ENCODE measurements at places on chromosomes 11 and 22.

DNA sequence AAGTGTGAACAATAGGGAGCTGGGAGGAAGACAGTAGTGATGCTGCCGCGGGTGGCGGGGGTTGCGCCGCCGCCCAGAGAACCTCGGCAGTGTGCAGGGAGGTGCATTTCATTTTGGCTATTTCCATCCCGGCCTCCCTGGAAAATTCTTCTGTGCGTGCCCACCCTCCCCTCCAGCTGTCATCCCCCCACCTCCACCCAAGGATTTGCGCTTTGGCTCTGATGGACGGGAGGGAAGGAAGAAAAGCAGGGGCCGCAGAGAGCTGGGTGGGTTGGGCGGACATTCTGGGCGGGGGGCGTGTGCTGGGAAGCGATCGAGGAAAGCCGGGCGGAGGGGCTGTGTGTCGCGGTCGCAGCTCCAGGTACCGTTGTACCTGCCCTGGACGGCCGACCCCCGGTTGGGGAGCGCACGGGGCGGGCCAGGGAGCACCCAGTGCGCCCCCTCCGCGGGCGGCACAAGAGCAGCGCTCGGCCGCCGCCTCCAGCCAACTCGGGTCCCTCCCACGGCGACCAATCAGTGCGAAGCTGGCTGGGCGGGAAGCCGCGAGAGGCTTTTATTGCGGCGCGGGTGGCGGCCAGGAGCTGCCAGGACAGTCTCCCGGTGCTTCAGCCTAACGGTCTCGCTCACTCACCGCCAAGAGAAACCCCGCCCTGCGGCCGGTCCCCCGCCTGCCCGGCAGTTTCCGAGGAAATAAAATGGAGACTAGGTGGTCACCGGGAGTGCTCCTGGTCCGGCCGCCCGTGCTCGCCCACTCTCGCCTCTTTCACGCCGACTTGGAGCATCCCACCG lies 1.6 kb downstream of the NCAM1 start:
- no peak for DNase-seq

DNA sequence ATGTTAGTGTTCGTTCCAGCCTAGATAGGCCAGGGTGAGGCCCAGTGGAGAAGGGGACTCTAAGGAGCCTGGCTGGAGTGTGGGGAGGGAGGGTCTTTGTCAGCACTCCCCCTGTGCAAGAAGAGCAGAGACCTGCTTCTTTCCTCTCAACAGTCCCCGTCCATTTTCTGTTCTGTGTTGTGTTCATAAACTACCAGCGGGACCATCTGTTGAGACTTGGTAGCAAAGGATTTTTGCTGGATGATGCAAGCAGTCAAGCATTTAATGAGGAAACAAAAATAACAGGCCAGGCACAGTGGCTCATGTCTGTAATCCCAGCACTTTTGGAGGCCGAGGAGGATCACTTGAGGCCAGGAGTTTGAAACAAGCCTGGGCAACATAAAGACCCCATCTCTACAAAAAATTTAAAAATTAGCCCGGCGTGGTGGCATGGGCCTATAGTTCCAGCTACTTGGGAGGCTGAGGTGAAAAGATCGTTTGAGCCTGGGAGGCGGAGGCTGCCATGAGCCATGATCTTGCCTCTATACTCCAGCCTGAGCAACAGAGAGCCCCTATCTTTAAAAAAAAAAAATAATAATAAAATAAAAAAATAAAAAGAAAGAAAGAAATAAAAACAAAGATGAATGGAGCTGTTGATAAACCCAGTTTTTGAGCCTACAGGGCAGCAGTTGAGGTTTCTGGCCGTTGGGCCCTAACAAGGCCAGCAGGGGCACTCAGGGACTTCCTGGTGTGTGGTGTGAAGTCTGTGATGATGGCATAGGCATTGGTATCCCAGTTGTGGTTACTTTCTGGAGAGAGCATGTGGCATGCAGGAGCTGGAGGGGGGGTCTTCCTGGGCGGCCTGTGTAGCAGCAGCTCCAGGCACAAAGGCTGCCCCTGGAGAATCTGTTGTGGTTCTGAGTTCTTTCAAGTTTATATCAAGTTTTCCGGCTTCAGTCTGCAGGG lies 1.7 kb upstream of the TXNRD2 start:
- DNase-seq, result no peak

DNA sequence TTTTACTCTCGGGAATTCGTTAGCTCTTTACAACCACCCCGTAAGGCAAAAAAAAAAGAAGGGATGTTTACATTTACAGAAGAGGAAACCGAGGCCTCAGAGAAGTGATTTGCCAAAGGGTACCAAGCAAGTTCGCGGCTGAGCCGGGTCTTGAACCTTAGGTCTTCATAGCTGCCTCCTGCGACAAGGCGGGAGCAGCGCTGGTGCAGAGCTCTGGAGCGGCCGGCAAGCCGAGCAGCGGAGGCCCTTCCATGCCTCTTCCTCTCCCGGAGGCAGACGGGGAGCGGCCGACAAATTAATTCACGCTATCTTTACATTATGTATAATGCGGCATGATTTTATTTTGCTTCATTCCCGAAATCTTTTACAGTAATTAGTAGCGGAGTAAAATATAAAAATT lies 536.3 kb downstream of the INSC start:
- DNase-seq, result no peak

GRCh38 chr11:69950621-69951020 lies 127.5 kb upstream of the ANO1 start:
- no peak for DNase-seq

DNA sequence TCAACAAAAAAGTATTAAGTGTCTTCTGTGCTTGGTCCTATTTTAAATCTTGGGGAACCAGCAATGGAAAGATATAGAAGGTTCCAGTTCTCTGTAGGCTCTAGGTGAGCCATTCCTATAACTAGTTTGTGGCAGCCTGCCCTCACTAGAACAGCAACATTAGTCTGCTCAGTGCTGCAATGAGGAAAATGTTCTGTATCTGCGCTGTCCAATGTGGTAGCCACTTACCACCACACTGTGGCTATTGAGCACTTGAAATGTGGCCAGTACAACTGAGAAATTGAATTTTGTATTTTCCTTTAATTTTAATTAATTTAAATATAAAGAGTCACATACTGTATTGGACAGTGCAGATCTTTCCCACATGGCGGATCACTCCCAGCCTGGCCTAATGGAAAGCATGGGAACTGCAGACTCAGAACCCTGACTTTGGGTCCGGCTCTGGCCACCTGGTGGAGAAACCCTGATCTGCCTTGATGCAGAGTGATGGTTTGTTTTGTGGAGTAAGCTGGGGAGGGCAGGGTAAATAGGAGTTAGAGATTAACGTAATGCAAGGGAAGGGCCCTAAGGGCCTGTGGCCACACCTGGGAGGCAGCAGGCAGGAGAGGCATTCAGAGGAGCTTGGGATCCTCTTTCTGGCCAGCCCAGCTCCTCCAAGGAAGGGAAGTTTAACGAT lies 101.0 kb downstream of the ME3 start:
- no peak for DNase-seq
